ENCODE measurements at places on chromosomes 6 and 20.

GRCh38 chr6:51565472-51565871, 521.9 kb downstream of the PKHD1 start:
- DNase-seq, result no peak

GRCh38 chr20:58584881-58585752, 66.0 kb upstream of the STX16 start:
- DNase-seq, result no peak

- DNase-seq, result no peak
These were observed 67.6 kb downstream of the NUDT3 start for GRCh38 chr6:34324738-34325444.

- no peak for DNase-seq
These were observed 20.4 kb downstream of the MAFB start for GRCh38 chr20:40668449-40669228.

DNA sequence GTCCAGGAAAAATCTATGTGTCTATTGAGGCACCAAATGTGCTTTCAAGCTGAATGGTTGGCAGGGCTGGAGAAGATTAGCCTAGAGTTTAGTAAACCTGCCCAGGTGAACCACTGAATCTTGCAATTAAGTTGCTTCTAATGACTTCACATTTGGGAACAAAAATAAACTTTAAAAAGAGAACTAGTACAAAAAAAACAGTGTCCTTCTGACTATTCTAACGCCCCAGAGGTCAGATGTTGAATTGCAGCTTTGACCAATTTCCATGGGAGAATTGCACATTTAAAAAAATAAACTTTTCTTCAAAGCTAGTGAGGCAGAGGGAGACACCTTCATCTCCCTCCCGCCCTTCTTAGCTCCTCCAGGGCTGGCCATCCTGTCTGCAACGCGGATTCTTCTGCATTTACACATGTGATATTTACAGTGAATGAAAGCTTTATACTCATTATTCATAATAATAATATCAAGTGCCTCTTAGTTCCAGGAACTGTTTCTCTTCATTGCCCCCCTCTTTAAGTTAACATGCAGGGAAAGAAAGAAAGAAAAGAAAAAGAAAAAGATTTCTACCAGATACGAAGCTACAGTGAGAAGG, 270.2 kb downstream of the SMOC2 start:
- no peak for DNase-seq

DNA sequence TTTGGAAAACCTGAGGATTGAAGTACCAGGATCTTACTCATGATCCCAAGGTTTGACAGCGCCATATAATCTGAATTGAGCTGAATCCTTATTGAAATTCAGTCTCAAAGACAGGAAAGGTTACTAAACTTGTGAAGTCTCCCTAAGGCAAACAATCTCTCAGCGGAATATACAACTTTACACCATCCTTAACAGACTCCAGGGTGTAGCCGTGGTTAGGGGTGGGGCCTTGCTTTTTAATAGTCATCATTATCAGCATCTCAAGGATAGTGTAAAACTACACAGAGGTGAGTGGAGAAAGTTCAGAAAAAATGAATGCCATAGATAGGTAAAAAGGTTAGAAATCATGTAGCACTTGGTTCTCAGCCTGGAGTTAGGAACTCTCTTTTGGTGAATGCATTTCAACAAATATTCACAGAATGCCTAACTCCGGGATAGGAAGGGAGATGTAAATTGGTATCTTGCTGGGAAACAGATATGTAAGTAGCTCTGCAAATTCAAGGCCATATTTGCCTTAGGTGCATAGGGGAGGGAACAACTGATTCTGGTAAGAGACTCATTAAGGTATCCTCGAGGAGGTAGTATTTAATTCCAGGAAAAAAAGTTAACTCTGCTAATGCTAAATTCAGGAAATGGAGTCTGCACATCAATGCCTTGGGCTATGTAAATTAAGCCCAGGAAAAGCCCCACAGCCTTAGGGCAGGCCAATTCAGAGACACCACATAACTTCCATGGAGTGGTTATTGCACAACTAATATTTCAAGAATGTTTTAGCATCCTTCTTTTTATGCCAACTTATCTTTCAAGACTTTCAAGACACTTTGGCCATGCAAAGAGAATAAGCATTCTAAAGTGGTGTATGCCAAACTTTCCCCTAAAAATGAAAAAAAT, 61.6 kb downstream of the SNAP25 start:
- no peak for DNase-seq

- DNase-seq, result no peak
These were observed 39.9 kb downstream of the SLC52A3 start for GRCh38 chr20:728256-728944.

GRCh38 chr6:5214570-5215052, 46.1 kb downstream of the LYRM4 start:
- DNase-seq, result no peak

DNA sequence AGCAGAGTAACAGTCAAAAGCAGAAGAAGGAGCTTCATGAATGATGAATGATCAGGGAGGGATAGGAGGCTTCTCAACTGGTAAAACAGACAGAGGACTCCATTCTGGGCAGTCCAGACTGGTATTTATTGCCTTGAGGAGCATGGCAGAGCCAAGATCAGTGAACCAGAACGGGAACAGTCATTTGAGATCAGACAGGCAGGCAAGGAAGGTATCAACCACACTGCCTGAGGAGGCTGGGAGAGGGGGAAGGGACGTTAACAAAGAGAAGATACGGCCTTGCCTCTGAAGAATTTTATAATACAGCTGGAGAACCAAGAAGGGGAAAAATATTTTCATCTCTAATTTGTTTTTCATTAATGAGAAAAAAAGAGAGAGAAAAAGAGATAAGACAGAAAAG, at the start of gene DEFB121:
Gene DEFB121, minus strand, starts transcription at position 101 of the 400 bp plus-strand sequence. Its CDS starts 63 bp downstream, at position 38.
- DNase-seq, result no peak

DNA sequence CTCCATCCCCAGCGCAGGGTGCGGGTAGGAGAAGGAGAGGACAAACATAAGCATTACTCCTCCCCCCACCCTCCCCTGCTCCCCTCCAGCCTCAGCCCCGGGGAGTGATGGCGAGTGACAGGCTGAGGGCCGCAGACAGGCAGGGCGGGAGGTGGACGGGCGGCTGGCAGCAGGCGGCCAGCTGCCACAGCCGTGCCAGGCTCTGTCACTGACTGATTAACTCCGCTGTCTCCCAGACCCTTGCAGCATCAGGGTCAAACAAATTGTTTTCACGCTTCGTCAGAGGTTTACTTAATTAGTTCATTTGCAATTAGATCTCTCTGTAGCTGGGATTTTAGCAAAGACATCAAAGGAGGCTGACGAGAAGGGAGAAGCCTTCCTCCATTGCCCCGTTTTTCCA, 41.9 kb downstream of the FOXP4 start:
- DNase-seq, result no peak

- DNase-seq, result no peak
These were observed 1.6 kb downstream of the TPBG start for GRCh38 chr6:82365016-82365795.

DNA sequence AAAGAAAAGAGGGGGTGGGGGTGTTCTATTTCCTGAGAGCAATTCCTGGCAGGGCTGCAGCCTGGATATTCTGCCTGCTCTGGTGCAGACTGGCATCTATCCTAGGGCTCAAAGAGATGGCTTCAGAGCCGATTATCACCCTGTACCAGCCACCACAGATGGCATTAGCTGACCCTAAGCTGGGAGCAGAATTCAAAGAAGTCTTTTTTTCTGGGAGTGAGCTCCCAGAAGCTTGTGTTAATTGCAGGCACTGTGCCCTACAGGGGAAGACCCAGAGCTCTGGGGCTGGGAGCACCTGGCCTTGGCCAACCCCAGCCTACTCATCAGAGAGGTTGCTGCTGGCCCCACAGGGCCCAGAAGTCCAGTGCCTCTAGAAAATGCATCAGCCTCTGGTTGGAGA, 85.9 kb downstream of the PXDC1 start:
- no peak for DNase-seq

DNA sequence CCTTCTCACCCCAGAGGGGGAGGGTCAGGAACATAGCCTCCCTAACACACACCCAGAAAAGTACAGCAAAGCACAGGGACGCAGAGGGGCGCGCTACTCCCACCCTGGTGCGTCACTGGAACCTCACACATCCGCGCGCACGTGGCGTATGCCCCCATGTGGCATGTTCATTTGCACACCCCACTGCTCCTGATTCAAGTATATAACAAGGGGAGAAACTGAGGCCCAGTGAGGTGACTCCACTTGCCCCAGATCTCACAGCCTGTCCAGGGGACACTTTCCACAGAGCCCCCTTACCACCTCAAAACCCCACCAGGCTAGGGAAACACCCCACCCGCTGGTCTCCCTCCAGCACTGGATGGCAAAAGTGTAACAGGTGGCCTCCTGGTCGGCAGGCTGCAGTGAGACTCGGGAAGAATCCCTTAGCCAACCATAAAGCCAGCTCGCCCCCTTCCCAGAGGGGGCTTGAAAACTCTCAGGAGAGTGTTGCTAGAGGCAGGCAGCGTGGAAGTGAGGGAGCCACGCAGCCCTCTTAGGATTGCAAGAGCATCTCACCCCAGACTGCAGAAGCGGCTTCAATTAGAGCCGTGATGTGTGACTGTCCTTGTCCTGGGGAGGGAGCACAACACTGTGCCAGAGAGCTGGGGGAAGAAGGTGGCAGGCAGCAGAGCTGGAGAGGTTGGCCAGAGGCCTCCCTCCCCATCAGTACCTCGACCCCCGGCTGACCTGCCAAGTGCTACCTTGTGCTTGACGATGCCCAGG, at the start of gene GRM4:
Gene GRM4, minus strand, starts transcription at position 67 of the 762 bp plus-strand sequence. CDS start 12,591 bp downstream, outside the sequence.
- DNase-seq, result no peak

DNA sequence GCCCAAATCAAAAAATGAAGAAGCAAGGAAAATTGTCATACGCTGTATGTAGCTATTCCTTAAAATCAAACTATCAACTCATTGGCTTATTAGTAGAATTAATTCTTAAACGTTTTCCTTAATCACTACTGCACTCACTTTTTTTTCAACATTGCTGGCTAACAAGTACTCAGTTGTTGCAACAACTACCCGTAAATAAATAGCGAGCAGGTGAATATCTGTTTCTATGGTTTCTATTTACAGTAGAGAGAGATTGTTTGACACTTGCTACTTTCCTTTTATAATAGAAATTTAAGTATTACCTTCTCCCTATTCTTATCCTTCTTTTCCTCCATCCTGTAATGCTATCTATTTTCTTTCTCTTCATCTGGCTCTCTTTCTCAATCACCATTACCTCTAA, 25.1 kb downstream of the FRK start:
- no peak for DNase-seq

- no peak for DNase-seq
These were observed 238.7 kb upstream of the SOX4 start for GRCh38 chr6:21354805-21355238.

DNA sequence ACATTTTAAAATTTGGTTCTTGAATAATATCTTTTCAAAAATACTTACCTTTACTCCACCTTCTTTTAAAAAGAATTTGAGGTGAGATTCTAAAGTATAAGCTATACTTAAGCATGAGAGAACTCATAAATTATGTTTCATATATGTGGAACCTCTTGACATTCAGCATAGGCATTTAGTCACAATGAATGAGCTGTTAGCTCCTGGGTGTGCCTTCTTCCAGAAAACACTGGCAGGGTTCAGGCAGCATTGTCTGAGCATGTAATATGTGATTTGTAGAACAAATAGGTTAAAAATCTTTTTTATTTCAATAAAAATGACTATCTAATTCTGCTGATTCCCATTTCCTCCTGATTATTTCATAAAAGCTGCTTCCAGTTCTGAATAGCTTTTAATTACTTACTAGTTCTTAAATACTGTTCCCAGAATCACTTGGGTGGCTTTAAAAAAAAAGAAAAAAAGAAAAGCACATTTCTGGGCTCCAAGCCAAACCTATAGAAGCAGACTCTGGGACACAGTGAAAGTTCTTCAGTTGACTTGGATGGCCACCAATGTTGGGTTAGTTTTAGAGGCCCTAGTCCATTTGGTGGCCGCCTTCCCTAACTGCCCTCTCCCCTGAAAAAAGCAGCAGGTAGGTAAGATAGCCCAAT, 20.2 kb downstream of the RNF8 start:
- no peak for DNase-seq

GRCh38 chr6:30891816-30892538, 7.7 kb downstream of the DDR1 start:
- DNase-seq, result no peak

DNA sequence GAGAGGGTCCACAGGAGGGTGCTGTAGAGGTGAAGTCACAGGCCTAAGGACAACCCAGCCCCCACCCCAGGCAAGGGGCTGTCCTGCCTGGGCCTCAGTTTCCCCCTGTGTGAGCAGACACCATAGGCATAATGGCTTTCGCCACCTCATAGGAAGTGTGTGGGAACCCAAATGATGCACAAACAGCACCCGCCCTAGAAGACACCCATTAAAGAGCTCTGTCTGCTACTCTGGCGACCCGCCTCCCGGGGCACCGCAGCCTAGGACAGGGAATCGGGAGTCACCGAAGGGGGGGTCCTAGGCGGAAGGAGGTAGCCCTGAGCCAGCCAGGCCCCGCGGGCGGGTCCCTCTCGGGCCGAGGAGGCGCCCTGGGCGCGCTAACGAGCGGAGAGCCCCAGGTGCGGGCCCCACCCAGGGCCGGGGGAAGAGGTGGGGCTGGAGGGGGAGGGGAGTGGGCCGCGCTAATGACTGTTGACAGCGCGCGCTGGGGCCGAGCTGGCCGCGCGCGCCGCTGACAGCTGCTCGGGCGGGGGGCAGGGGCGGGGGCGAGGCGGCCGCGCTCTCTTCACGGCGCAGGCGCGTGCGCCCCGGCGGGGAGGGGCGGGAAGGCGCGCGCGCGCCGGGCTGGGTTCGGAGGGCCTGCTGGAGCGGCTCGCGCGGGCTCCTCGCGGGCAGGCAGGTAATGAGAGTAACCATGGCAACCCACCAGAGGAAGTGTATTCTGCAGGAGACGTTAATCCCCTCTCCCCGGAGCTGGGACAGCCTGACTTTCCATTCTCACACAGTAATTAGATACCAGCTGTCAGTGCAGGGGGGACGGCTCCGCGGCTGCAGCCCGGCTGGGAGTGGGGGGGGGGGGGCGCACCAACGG, 48.9 kb downstream of the NOL4L start:
- DNase-seq, result peak; percentile 65

DNA sequence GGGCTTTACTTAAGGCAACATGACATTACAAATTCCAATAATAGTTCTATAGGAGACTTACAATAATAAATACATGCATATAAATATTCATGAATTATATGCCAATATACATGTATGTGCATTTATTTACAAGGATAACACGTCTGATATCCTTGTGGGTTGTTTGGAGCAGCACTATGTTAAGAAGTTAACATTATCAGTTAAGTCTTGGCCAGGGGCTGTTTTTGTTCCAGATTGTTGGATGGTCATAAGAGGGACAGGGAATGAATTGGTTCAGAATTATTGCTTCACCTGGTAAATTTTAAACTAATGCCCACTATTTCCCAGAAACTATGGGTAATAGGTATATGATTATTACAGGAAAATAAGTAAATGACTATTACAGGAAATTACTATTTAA, 81.3 kb upstream of the MMS22L start:
- DNase-seq, result no peak

DNA sequence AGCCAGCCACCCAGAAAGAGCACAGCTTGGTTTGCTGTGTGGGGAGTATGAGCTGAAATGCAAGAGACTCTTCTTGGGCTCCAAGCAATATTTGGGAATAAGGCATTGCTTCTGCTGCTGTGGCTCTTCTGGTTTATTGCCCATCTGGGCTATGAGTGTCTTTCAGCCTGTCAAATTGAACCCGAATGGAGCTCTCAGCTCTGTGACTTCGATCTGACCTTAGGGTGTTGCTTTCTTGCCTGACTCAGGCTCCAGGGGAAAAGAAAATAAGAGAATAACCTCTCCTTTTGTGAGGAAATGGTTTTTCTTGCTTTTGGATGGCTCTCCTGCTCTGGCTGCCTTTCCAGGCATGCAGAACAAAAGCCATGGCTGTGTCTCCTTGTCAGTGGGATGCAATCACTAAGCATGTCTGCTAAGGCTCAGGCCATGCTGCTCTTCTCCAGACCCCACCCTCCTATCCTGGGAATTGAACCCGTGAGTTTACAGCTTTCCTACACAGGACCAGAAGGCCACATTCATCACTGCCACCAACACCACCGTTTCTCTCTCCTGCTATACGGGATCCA, 169.4 kb upstream of the JAG1 start:
- DNase-seq, result no peak
